ENCODE measurements at places on chromosomes 12 and 14. TPM values are rescaled to one million over a fixed set of nuclear protein-coding genes. Genes with fewer than 3 reads are reported as not detected.
A peak's percentile ranks its signal among the peaks of the same experiment; 100 is the strongest.

DNA sequence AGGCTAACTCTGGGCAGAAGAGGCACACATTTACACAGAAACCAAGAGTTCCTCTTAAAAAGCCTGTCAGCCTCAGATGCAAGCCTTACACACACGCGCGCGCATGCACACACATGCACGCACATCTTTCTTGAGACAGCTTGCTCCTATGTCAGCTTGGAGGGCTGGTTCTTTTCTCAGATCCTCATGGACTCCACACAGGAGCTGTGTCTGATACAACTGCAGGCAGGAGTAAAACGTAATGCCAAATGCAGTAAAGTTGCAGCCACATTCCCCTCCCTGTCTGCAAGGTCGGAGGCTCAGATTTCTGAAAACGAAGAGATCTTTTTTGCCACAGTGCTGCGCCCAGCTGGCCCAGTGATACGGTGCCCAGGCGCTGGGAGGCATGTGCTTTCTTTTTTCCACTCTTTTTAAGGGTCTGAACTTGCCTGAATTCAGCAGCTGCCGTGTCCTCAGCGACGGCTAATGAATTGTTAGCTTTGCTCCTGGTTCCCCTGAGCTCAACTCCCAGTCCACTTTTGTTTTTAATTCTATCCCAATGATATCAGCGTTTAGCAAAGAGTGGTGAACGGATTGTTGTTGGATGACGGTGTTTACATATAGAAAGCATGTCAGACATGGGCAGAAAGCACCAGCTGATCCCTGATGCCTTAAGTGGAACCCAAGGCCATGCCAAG, 72.9 kb upstream of the FOXN3 start:
- DNase-seq = no peak

Gene SERPINA10
- not detected for total RNA-seq

DNA sequence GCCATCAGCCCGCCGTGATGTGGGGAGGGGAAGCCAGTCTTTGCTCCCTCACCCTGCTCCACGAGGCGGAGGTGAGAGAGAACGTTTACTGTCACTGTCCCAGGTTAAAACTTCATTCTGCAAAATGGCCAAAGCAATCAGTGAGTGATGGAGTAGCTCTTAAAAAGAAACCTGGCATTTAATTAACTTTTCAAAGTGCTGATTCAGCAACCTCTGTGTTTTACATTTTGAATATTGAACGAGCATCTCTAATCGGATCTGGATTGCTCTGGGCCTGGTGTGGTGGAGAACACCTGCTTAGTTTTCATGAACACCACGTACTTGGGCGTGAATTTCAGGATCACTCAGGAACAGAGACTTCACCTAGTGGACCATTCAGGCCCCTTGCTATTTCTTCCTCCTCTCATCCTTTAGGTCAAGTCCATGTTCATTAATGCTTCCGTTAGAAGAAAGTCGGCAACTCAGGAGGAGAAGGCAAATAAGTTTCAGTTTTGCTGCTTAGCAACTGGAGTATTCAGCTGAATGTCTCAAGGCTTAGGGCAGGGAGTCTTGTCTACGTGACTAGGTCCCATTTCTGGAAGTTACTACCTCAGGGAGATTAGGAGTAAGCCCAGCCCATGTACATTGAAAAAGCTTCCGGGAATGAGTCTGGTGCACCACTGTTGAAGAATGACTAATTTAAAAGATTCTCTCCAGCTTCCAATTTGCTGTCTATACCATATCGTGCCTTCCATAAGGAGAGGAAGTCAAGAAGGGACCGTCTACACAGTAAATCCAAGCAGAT, 68.2 kb downstream of the IFT43 start:
- DNase-seq = no peak

GRCh38 chr12:2386566-2386965, 333.8 kb downstream of the CACNA1C start:
- DNase-seq = no peak

- peak; percentile 56 for DNase-seq
These were observed 23.0 kb downstream of the FAM222A start for GRCh38 chr12:109736552-109737108.

Gene TAS2R42
- not detected for total RNA-seq

- DNase-seq = no peak
These were observed 292.0 kb downstream of the RPAP3 start for GRCh38 chr12:47413806-47414205.

- no peak for DNase-seq
These were observed 20.9 kb downstream of the SYNE3 start for GRCh38 chr14:95495538-95496025.

DNA sequence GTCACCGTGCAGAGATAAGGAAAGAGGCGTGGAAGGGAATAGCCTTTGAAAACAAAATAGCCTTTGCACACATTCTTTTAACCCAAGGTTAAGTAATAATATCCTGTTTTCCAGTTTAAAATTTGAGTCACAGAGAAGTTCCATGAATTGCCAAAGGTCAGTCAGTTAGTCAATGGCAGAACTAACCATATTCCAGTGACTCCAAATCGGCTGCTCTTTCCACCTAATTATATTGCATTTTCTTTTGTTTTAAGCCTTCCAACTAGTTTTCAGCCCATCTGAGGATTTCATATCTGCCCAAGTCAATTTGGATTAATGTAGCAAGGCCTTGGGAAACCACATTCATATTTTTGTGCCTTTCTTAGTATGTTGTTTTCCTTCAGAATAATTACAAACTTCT, 373.0 kb downstream of the CCDC91 start:
- DNase-seq = no peak

Gene CSAD
- total RNA-seq = 9.1 TPM

Gene CLEC4A
- total RNA-seq = 0.50 TPM

Gene POTEG
- not detected for total RNA-seq

Gene TMEM119
- not detected for total RNA-seq

- DNase-seq = no peak
These were observed 1.6 kb upstream of the SLCO1B1 start for GRCh38 chr12:21129351-21129750.

- DNase-seq = no peak
These were observed 2.1 kb downstream of the ITPK1 start for GRCh38 chr14:93113678-93114067.

GRCh38 chr12:6827437-6827911, 733 bp upstream of the P3H3 start:
- no peak for DNase-seq

- DNase-seq = no peak
These were observed 61.5 kb upstream of the PLEKHG7 start for GRCh38 chr12:92641291-92641690.

- no peak for DNase-seq
These were observed 45.5 kb downstream of the TMTC3 start for GRCh38 chr12:88187571-88187970.

- DNase-seq = no peak
These were observed 106.2 kb upstream of the MAX start for GRCh38 chr14:65208548-65208947.

Gene BICDL1
- total RNA-seq = 7.9 TPM

DNA sequence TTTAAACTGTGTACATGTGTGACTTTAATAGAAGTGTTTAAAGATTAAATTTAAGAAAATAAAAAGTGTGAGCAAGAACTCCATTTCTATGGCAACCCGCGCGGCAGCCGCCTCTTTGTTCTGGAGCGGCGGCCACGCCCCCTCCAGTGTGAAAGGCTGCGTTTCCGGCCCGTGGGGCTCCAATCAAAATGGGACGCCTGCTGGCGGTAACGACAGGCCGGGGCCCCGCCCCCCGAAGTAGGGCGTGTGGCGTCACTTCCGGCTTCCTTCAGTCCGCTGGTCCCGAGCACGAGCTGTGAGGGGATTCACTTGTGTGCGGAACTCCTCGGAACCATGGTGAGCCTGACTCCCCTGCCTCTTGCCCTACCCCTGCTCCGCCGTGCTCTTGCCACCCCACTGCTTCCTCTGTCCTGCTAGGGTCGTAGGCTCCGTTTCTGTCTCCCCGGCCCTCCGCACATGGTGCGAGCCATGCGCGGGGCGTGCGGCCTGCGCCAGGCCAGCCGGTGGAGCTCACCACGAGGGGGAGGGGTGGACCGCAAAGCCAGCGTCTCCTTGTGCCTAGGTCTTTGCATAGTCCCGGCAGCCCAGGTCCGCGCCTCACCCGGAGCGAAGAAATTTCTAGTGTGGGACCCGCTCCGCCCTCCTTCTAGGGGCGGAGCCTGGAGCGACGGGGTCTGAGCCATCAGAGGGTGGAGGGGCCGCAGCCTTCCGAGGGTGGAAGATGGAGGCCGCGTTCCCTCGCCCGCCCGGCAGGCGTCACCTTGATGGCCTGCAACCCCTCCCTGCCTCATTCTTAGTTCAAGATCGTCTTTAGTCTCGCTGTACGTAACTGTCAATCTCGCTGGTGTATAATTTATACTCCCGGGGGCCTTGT, at the start of gene CCT2:
Gene CCT2 (plus strand): TSS at position 271 of the 874 bp plus-strand sequence. CDS start 63 bp downstream, at position 334.
- DNase-seq = peak; percentile 75

DNA sequence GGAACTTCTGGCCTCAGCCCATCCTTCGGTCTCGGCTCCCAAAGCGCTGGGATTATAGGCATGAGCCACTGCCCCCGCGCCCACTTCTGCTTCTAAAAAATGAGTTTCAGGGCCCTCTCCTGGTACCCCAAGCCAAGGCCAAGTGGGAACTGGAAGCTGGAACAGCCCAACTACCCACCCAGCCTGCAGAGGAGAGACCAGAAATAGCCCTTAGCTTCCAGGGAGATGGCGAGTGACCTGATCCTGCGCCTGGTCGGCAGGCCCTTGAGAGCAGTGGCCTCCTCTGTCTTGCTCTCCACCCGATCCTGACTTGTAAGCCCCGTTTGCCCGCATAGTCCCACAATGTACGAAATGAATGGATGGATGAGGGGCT, 31.2 kb upstream of the PLEKHG6 start:
- DNase-seq = no peak

GRCh38 chr12:58907391-58907790, 12.9 kb downstream of the LRIG3 start:
- DNase-seq = no peak

Gene BCL11B
- total RNA-seq = 2.3 TPM

DNA sequence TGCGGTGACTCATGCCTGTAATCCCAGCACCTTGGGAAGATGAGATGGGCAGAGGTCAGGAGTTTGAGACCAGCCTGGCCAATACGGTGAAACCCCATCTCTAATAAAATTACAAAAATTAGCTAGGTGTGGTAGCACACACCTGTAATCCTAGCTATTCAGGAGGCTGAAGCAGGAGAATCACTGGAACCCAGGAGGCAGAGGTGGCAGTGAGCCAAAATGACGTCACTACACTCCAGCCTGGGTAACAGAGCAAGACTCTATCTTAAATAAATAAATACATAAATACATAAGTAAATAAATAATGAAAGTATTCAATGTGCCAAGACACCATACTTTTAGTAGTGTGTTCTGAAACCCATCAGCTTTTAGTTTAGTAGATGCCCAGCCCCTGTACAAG, 308.1 kb upstream of the FLRT2 start:
- no peak for DNase-seq

- DNase-seq = no peak
These were observed 75.8 kb upstream of the OR4E1 start for GRCh38 chr14:21749306-21749868.

Gene ACOT4
- 5.1 TPM for total RNA-seq

GRCh38 chr14:33163600-33163999, 224.9 kb downstream of the NPAS3 start:
- no peak for DNase-seq

GRCh38 chr12:90619943-90620342, 335.0 kb downstream of the CCER1 start:
- DNase-seq = no peak

GRCh38 chr14:98070536-98070935, 1201.5 kb downstream of the BCL11B start:
- DNase-seq = no peak

DNA sequence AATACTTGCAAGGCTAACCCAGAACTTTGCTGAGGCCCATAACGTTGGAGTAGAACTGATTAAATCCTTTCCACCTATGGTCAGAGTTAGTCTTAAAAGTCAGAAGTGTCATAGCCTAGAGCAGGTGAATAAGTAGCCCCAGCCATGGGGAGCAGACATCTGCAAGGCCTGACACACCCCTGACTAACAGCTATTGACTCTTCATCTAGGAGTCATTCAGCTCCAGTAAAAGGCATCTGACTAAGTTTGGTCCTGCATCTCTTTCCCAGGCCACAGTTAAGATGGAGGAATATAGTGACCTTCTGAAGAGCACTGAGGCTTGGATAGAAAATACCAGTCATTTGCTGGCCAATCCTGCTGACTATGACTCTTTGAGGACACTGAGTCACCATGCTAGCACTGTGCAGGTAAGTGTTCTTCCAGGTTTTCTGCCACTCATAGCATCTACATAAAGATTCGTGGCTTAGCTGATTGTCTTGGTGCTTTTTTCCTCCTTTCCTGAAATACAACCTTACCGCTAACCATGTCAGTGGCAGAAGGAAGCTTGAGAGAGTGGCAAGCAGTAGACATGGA, 212.9 kb downstream of the ESR2 start:
- no peak for DNase-seq

DNA sequence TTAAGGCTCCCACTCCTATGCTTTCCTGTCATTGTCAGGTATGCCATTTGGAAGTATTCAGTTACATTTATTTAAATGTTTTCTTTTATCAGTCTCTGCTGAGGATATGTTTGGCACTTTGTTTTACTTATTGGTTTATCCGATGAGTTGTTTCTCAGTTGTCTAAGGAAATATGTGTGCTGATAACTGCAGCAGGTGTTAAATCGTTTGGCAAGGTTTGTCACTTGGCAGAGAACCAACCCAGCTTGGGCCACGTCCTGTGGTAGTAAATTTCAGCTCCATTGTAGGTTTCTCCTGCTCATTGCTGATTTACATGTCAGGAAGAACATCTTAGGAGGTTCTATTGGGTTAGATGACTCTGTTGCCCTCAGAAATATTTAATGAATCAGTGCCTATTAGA, 22.0 kb upstream of the MGST1 start:
- no peak for DNase-seq

- DNase-seq = no peak
These were observed 44.7 kb upstream of the FBRSL1 start for GRCh38 chr12:132444957-132445883.

Gene KIF26A
- 0.48 TPM for total RNA-seq

GRCh38 chr14:101844219-101844618, 82.7 kb downstream of the PPP2R5C start:
- DNase-seq = no peak

Gene HOXC9
- total RNA-seq = 15.5 TPM

- no peak for DNase-seq
These were observed 885.8 kb upstream of the TMEM132C start for GRCh38 chr12:127381043-127381668.

Gene HHIPL1
- total RNA-seq = 1.1 TPM

DNA sequence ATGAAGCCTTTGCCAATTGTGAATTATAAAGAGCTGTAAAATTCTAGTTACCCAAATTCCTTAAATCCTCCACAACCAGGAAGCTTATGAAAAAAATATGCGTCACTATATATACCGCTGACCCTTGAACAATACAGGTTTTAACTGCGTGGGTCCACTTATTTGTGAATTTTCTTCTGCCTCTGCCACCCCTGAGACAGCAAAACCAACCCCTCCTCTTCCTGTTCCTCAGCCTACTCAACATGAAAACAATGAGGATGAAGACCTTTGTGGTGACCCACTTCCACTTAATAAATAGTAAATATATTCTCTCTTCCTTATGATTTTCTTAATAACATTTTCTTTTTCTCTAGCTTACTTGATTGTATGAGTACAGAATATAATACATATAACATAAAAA, 42.2 kb downstream of the CMKLR1 start:
- DNase-seq = no peak

- no peak for DNase-seq
These were observed 1.5 kb upstream of the VAMP1 start for GRCh38 chr12:6471989-6472360.

Gene ACRBP
- 0.89 TPM for total RNA-seq

Data from kidney epithelial cell (primary cell).